ENCODE measurements at places on chromosomes 3 and 15.

GRCh38 chr3:121663171-121663847 is 2.6 kb upstream of the HCLS1 start:
- no peak for DNase-seq

DNA sequence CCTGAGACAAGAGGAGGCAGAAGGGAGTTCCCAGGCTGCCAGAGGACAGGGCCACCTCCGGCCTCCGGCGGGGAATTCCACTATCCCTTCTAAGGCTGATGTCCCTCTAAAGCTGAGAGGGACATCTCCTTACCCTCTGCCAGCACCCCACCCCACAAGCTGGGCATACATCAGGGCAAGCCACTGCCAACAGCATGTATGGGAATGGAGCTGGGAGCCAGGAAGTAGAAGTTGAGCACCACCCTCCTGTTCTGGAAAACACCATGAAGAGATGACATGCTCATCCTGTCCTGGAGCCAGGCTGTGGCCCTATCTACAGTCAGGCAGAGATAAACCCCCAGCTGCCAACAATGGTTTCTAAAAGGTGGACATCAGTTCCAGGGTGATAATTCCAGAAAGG is 7.1 kb downstream of the PLCD1 start:
- peak; percentile 57 for DNase-seq

DNA sequence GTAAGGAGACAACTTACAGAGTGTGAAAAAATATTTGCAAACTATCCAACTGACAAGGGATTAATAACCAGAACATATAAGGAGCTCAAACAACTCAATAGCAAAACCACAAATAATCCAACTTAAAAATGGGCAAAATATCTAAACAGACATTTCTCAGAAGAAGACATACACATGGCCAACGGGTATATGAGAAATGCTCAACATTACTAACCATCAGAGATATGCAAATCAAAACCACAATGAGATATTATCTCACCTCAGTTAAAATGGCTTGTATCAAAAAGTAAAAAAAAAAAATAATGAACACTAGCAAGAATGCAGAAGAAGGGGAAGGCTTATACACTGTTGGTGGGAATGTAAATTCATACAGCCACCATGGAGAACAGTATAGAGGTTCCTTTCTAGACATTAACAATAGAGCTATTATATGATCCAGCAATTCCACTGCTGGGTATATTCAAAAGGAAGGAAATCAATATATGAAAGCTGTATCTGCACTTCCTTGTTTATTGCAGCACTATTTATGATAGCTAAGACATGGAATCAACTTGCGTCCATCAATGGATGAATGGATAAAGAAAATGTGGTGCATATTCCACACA is 998.6 kb downstream of the NAALADL2 start:
- DNase-seq = no peak

DNA sequence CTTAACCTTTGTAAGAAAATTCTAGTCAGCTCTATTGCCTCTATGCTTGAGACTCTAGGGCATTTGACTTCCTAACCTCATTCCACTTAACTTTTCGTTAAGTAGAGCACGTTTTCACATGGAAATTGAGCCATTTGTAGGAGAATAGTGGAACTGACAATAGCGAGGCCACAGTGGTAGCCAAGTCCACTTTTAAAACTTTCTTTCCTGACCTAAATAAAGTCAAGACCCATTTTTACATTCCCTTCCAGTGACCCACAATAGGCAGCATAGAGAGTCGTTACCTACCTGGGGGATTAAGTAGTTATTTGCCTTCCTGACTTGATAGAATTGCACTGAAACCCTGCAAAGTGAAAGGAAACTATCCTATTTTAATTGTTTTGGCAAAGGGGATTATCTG is 386.0 kb upstream of the NECTIN3 start:
- DNase-seq = no peak

DNA sequence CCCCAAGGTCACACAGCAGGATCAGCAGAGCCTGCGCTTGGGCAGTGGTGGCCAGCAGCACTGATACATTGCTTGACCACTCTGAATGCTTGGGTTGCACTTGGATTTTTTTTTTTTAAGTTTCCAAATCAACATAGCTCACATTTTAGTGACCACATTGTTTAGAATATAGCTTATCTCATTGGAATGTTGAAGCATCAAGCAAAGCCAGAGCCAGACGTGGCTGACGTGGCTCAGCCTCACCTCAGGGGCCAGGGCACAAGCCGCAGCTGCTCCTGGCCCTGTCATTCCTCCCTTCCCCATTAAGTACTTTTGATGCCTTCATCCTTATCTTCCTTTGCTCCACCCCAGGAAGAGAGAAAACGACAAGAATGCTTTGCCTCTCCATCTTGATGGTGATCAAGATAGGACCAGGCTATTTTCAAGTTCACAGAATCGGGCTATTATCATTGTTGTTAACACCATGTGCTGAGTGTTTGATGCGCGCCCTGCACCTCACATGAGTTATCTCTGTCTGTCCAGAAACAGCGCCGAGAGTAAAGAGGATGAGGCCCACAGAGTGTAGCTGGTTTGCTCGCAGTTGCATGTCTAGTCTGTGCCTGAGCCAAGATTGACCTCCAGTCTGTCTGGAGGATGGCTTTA is 75.8 kb downstream of the AAGAB start:
- peak; percentile 97 for DNase-seq

Measured in osteoblast (primary cell).